ENCODE measurements at places on chromosomes 4 and X.

GRCh38 chrX:20313899-20314298, 47.2 kb upstream of the RPS6KA3 start:
- DNase-seq: no peak

- DNase-seq: no peak
Measured at GRCh38 chr4:106056914-106057313, 161.6 kb downstream of the NPNT start.

GRCh38 chr4:90904021-90904420, 776.8 kb downstream of the CCSER1 start:
- no peak for DNase-seq

GRCh38 chr4:152374606-152375285, 161.1 kb downstream of the FBXW7 start:
- DNase-seq: no peak

All from stimulated activated CD8-positive, alpha-beta memory T cell treated with anti-CD3 and anti-CD28 coated beads, Interleukin-4, amount 100 ng/mL, for 1 hour (primary cell).